ENCODE measurements at places on chromosomes 1 and 21.

GRCh38 chr21:36135391-36136102, 668 bp downstream of the CBR3 start:
- peak; percentile 81 for DNase-seq

DNA sequence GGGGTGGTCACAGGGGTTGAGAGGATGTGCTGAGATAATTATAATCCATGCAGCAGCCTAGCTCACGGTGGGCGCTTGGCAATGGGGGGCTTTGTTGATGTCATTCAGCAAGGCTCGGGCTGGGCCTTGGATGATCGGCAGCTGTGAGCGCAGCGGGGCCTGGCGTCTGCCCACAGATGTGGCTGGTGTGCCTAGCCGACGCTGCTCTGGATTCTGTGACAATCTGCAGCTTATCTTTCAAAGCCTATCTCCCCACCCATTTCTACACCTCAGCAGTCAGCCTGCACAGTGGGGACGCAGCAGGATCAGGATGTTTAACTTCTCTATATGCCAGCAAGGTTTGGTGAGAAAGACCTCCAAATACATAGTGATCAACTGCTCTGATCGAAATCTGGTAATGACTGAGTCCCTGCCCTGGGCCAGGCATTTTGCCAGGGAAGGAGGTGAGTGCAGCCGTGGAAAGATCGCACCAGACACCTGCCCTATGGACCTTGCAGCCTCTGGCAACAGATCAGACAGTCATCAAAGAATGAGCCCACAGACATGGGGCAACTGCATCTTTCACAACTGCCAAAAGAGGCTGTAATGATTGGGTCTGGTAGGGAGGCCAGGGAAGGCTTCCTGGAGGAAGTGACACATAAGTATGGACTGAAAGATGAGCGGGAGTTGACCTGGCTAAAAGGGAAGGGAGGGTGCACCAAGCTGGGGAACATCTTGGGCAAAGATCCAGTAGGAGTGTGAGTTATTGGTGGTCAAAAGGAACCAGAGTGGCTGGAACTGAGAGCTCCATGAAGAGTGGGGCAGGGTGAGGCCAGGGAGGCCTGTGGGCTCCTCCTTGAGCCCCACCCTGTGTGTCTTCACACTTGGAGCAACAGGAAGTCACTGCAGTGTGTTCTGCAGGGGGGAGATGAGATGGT, 35.3 kb downstream of the EPHB2 start:
- DNase-seq, result peak; percentile 55

GRCh38 chr21:44816761-44817505, 929 bp downstream of the SUMO3 start:
- no peak for DNase-seq

- DNase-seq, result peak; percentile 27
These were observed 22.1 kb downstream of the EIF2D start for GRCh38 chr1:206590025-206590758.

DNA sequence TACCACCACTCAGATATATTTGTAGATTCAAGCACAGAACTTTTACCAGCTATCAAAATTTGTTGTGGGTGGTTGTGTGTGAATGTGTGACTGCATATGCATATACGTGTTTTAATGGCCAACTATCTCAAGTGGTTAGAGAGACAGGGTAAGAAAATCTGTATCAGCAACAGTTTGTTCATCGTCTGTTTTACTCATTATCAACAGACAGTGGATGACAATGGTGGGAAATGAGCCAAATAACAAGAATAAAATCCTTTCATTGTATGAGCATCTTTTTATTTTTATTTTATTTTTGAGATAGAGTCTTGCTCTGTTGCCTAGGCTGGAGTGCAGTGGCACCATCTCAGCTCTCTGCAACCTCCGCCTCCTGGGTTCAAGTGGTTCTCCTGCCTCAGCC, 22.7 kb upstream of the DYNLT5 start:
- DNase-seq, result no peak

DNA sequence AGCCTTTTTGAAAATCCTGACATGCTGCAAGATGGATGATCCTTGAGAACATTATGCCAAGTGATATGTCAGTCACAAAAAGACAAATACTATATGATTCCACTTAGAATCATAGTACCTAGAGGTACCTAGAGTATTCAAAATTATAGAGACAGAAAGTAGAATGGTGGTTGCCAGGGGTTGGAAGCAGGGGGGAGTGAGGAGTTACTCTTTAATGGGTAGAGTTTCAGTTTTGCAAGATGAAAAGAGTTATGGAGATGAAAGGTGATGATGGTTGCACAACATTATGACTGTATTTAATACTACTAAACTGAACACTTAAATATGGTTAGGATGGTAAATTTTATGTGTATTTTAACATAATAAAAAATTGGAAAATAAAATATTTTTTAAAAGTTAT, 37.9 kb upstream of the PODN start:
- no peak for DNase-seq

DNA sequence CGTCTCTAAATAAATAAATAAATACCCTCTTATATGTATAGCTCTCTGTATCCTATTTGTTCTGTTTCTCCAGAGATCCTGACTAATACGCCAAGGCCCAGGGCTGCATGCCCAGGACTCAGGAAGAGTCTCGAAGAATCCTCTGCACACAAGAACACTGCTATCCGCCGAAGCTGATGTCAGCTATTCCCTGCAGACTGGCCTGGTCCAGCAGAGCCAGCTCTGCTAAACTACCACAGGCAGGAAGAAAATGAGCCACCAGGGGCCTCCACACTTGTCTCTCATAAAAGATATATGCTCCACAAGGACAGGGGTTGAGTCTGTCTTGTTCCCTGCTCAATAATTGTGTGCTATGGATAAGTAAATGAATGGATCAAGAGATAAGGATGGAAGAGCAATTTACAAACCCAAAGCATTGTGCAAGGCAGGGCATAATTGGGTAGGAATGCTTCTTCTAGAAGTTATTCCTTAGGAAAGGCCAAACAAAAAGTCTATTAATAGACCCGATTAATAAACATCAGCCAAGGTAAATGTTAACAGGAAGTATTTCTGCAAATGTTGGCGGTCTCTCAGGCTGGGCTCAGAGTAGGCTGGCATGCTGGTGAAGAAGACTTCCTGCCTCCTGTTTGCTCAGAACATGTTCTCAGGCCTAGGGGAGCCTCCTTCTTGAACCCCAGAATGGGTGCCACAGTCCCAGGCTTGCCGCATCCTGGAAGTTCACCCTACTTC, 26.3 kb upstream of the MAN1C1 start:
- peak; percentile 58 for DNase-seq

- DNase-seq, result no peak
These were observed 5.4 kb downstream of the MEX3A start for GRCh38 chr1:156076609-156077429.

DNA sequence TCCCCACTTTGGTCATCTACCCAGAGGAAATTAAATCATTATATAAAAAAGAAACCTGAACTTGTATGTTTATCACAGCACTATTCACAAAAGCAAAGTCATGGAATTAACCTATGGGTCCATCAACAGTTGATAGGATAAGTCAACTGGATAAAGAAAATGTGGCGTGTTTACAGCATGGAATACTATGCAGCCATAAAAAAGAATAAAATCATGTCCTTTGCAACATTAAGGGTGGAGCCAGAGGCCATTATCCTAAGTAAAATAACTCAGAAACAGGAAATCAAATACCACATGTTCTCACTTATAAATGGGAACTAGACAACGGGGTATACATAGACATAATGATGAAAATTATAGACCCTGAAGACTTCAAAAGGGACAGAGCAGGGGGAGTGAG, 27.6 kb upstream of the KCNK1 start:
- no peak for DNase-seq

DNA sequence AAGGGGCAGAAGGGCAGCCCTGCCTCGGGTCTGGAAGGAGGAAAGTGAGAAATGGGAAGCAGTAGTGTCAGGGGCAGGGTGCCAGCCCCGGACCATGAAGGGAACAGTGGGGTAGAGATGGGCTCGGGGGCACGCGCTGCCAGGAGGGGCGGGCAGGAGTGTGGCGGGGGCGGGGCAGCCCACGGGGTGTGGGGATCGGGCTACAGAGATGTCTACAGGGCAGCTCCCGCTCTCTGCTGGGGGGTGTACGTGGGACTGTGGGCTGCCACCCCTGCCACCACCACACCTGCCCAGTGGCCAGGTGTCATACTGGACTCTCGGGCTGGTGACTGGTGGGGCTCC, 7.4 kb downstream of the ARHGEF16 start:
- DNase-seq, result no peak

DNA sequence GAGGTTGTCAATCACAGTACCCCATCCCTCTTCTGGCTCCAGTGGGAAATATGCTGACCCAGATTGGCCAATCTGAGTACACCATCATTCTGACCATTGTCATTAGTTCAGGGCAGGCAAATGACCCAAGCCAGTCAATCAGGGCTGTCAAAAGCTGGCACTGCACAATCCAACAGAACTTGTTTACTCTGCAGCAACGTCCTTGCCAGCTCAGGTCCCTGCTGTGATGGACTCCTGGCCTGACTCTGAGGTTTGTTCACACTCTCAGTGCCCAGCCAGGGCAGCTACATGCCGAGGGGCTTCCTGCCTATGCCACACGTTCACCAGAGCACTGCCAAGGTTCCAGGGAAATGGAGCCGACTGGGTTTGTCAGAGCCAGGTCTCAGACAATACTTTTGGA, 14.7 kb upstream of the OVAAL start:
- DNase-seq, result no peak

DNA sequence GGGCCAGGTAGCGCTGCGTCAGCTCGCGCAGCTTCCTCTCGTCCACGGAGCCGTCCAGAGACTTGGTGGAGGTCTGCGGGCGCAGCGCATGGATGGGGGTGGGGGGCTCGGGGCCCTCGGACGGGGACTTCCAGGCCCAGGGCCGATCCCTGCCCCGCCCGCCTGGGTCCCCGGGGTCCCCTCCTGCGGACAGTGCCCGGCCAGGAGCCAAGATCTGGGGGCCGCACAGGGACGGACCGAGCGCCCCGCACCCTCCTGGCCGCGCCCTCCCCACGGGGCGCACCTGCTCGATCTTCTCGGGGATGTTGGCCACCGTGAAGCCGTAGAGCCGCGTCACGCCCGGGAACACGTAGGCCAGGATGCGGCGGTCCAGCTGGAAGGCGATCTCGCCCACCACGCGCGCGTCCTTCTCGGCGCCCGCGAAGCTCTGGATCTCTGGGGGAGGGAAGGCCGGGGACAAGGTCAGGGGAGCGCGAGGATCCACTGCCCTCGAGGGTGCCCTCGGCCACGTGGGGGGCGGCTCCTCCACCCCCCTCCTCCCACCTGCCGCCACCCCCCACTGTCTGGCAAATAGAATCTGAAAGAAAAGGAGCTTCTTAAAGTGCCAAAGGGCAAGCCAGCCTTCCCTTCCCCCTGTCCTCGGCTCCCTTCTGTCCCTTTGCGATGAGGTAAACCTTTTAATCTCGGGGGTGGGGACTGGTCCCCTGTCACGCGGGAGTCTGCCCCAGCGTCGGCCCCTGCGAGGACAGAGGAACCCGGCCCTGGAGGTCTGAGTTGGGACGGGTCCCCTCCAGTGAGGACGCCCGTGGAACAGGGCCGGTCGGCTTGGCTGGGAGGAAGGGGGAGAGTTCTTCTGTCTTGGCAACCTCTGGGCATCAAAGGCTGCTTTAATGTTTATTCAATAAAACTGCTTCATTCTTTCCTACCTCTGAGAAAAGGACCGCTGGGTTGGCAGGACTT, 6.5 kb upstream of the FTCD start:
- DNase-seq, result no peak

DNA sequence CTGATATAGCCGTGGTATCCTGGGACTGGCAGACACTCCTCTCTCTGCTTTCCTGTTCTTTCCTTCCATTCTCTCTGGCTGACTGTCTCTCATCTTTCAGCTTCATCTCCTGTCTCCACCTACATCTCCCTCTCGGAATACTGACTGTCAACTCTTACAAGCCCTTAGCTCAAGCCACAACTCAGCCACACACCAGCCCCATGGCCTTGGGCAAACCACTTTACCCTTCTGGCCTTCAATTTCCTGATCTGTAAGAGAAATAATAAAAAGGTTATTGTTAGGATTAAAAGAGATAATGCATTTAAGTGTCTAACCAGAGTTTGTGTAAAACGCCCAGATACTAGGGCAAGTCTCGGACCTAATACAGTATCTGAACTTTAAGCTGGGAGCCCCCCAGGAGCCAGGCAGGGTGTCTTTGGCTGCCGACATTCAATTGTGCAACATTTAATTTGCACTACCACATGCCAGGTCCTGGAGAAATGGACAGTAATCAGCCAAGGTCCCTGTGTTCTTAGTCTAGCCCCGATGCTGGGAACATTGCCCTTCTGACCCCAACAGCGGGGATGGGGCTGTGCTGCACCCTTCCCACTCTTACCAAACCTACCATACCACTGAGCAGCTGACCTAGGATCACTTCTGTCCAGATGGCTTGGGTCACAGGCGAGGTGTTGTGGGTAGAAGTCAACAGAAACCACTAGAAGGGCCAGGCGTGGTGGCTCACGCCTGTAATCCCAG, 5.1 kb downstream of the ECHDC2 start:
- DNase-seq, result no peak

DNA sequence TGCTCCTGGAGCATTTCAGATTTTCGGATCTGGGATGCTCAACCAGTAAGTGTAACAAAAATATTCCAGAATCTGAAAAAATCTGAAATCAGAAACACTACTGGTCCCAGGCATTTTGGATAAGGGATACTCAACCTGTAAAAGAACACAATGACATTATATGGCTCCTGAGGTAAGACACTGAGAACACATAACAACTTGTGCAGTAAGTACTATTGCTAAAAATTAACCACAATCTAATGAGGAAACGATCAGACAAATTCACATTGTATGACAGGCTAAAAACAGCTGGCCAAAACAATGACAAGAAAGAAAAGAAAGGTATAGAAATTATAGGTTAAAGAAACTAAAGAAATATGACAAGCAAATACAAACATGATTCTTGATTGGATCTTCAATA, 54.9 kb downstream of the LTN1 start:
- DNase-seq, result no peak

- DNase-seq, result peak; percentile 67
These were observed 93.6 kb downstream of the LEPR start for GRCh38 chr1:65514041-65514440.

DNA sequence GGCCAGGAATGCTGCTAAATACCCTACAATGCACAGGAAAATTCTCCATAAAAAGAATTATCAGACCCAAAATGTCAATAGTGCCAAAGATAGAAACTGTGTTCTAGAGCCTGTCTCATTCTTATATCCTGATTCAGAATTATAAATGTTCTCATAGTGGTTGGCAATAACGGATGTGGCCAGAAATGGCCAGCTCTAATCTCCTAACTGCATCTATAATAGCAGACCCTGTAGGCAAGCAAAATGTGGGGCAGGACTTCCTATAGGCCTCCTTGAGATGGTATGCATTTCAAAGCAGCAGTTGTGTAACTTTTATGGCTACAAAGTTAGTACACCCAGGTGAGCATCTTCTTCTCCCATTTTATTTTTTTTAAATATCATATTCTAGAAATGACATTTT, 95.9 kb upstream of the SGIP1 start:
- no peak for DNase-seq
